NCI-H2081 treated with DMSO at 0.1 percent for 48 hours (cell line): ENCODE measurements at places on chromosomes 1 and 21.

- no peak for DNase-seq
Measured at GRCh38 chr1:212062832-212063438, 27.4 kb downstream of the DTL start.

- no peak for DNase-seq
Measured at GRCh38 chr1:87497380-87498203, 168.9 kb downstream of the LMO4 start.

DNA sequence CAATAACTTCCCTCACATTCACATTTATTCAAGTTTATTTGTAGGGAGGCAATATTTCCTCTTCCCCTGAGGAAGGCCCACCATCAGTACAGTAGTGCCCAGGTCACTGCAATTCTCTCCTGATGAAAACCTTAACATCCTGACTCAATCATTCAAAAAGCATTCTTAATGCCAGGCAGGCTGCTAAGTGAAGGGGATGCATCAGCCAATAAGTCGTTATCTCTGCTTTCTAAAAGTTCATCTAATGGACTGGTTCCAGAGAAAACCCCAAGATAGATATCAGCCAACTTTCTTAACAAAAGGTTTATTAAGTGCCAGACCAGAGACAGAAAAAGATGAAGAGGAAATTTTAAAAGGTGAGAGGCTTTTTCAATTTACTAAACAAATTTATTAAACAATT, 17.3 kb downstream of the OTUD7B start:
- no peak for DNase-seq

DNA sequence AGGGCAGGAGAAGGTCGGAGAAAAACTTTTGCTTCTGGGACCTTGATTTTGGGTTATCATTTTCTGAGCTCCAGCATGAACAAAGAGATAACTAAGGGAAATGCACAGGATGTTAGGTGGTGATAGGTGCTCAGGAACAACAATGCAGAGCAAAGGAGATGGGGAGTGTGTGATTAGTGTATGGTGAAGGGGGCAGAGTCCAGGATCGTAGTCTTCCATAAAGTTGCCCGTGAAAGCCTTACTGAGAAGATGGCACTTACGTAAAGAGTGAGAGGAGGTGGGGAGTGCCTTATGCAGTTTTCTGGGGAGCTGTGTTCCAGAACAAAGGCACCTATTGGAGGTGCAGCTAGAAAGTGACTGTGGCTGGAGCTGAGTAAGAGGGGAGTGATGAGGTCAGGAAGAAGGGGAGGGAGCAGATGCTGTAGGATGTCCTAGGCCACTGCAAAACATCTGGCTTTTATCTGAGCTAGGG, 11.6 kb downstream of the KCNK1 start:
- DNase-seq = no peak

- DNase-seq = no peak
Measured at GRCh38 chr1:178037510-178038253, 56.2 kb upstream of the RASAL2 start.

GRCh38 chr21:42080788-42081083, 9.6 kb downstream of the UMODL1 start:
- DNase-seq = no peak

GRCh38 chr1:24705260-24706073, 39.8 kb upstream of the CLIC4 start:
- peak; percentile 97 for DNase-seq

DNA sequence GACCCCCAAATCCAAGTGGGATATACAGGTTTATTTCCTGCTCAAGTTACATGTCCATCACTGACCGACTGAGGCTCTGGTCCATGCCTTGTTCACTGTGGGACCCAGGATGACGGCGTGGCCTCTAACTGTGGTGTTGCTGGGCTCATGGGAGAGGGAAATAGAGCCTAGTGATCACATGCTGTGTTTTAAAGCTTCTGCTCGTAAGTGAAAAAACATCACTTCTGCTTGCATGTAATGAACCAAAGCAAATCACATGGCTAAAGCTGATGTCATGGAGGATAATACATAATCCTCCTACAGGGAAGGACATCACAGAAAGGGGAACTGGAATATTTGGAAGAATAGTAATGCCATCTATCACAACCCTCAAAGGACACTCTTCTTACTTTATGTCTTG, 107.6 kb downstream of the FASLG start:
- no peak for DNase-seq

DNA sequence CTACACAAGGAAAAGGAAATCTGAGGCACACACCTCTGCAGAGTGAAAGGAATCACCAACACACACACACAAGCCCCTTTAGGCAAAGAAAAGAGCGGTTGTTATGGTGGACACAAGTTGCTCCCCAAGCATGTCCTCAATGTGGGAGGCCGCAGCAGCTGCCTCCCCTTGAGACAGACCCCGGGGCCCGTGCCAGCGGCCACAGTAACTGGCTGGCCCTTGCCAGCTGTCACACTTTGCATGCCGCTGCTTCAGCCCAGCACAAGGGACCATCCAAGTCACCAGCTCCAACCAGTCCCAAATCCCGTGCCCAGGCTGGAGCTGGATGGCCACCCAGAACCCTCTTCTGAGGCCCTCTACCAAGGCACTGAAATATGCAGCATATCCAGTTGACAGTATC, 2.9 kb upstream of the OLIG1 start:
- DNase-seq = no peak

GRCh38 chr1:39925721-39926342, 24.1 kb upstream of the MYCL start:
- DNase-seq = no peak

DNA sequence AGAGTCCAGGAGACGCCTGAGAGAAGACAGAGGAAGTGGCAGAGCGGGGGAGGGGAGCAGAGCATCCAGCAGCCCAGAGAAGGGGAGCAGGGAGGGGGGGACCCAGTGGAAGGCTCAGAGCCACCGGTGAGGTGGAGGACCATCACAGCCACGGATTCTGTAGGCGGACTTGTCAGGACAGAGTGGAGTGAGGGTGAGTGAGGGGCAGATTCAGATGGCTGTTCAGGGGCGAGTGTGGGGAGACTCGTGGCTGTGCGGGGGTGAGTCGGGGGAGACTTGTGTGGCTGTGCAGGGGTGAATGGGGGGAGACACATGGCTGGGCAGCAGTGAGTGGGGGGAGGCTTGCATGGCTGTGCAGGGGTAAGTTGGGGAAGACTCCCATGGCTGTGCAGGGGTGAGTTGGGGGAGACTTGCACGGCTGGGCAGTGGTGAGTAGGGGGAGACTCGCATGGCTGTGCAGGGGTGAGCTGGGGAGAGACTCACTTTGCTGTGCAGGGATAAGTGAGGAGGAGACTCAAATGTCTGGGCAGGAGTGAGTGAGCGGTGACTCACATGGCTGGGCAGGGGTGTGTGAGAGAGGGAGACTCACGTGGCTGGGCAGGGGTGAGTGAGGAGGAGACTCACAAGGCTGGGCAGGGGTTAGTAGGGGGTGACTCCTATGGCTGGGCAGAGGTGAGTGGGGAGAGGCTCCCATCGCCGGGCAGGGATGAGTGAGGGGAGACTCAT, 56.8 kb upstream of the ABCG1 start:
- no peak for DNase-seq
